ENCODE measurements at places on chromosomes 4 and X. TPM values are rescaled to one million over a fixed set of nuclear protein-coding genes. Genes with fewer than 3 reads are reported as not detected.

NDST4 gene
- not detected for total RNA-seq

LRBA gene
- total RNA-seq: 93.1 TPM

SPANXN4 gene
- not detected for total RNA-seq

BCAP31 gene
- total RNA-seq: 273 TPM

TENM3 gene
- 4.5 TPM for total RNA-seq

RAB33B gene
- total RNA-seq: 17.9 TPM

IL15 gene
- 20.1 TPM for total RNA-seq

ASB5 gene
- total RNA-seq: 0.50 TPM

FSTL5 gene
- total RNA-seq: 0.05 TPM

DNA sequence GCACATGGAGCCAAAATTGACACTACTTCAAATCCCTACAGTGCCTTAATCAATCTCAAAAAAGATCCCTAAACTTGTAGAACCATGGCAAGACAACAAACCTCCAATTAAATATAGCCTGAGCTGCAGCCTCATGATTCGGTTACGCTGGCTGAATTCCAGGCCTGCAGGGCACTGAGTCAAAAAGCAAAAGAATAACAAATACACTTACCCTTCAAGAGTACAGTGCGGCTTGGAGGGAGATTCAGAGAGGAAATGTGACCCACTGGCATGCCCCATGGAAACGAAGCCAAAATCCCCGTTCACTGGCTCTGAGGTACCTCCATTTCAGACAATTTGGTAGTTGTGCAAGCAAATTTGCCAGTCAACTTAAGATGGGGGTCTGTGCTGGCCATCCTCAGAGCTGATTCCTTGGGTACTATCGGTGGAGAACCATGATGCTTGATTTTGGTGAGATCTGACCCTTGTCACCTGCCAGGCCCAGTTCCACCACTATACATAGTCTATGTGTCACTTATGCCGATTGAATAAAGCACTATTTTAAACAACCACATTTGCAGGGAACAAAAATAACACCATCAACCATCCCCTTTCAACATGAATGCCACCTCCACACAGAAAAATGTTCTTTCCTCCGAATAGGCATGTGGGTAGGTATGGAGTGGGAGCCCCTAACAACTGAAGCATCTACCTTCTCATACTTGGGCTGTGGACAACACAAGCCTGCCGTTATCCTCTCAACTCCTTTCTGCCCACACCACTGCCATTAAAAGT is 2.1 kb downstream of the C4orf54 start:
- DNase-seq: peak; percentile 86

DNA sequence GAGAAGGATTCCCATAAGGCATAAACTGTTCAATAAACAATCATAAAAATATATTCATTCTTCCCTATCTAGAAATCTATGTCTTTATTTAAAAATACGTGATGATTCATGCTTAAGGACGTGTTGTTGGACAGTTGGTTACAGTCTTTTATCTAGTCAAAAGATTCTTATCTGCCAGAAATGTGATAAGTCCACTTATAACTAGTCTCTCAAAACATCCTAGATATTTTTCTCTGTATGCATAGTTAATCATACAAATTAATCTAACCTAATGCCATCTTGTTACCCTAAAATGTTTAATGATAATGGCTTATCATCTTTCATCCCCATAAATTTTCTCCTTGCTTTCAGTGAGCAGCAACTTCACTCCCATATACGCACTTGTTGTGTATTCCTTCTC is 89.0 kb downstream of the SLC39A8 start:
- DNase-seq: no peak

DNA sequence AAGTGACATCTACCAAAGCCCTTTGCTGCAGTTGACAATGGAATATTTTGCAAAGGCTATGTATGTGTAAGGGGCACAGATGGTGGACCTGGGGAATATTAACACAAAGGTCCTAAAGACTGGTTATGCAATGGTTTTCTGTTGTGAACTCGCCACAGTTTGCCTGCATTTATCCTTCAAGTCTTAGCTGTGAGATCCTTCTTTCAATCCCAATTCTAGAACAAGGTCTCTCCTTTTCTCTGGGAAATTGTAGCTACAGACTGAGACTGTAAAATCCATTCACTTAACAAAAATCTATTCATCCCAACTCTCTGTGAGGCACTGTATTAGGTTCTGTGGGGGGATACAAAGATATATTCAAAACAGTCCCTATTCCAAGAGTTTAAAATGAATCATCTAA is 250.4 kb downstream of the GPM6A start:
- DNase-seq: no peak

DNA sequence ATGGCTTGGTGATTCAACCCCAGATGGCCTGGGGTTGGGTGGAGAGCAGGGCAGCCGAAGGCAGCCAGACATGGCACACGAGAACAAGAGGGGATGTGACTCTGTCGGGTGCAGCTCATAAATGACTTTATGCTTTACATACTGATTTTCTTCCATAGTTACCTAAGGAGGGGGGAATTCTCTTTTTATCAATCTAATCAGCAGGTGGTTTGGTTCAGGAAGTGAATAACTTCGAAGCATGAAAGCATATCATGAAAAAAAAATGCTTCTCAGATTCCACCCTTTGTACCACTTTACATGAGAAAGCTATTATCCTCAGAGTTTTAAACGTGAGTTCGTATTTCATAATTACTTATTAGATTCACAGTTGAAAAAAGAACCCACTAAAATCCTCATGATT is 908.9 kb upstream of the LCORL start:
- DNase-seq: no peak

GRCh38 chr4:109957227-109957626 is 44.5 kb downstream of the EGF start:
- no peak for DNase-seq

- no peak for DNase-seq
These were observed 125.8 kb downstream of the FHDC1 start for GRCh38 chr4:153061971-153062370.

DNA sequence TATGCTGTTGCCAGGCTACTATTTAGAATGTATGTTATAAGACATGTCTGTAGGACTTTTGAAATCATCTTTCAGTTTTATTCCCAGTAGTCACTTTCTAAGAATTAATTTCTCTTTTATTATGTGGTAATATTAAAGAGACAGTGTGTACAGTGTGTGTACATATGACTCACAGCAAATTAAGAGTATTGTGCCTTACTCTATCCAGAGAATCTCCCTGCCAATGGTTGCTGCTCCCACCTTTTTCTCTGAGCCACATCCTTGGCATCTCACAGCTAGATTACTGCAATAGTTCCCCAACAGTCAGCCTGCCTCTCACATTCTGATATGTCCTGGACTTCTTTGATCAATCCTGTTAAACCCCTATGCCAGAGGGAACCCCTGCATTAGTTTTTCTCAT is 114.5 kb downstream of the ANXA5 start:
- no peak for DNase-seq

GRCh38 chr4:78424461-78424860 is 127.1 kb upstream of the ANXA3 start:
- peak; percentile 84 for DNase-seq

GRCh38 chr4:8211737-8212581 is 12.9 kb downstream of the SH3TC1 start:
- no peak for DNase-seq

DNA sequence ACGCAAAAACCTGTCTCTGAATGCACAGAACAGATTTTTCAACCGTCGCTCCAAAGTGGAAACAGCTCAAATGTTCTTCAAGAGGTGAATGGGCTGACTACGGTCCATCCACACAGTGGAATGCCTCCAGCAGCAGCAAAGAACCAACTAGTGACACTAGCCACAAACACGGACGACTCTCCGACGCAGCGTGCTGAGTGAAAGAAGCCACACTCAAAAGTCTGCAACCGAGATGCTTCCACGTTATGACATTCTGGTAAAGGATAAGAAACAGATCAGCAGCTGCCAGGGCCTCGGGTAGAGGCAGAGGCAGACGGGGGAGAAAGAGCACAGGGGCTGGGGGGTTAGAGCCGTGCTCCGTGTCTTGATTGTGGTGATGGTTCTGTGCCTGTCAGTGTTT is 125.2 kb downstream of the AFAP1 start:
- DNase-seq: no peak

GRCh38 chr4:94244087-94244828 is 36.6 kb downstream of the SMARCAD1 start:
- no peak for DNase-seq

DNA sequence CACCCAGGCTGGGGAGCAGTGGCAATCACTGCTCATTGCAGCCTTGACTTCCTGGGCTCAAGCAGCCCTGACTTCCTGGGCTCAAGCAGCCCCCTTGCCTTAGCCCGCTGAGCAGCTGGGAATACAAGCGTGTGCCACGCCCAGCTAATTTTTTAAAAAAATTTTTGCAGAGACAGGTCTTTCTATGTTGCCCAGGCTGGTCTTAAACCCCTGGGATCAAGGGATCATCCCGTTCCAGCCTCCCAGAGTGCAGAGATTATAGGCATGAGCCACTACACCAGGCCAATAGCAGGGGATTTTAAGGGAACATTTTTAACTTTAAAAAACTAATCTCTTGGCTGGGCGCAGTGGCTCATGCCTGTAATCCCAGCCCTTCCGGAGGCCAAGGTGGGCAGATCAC is 5.3 kb upstream of the SLC34A2 start:
- no peak for DNase-seq

DNA sequence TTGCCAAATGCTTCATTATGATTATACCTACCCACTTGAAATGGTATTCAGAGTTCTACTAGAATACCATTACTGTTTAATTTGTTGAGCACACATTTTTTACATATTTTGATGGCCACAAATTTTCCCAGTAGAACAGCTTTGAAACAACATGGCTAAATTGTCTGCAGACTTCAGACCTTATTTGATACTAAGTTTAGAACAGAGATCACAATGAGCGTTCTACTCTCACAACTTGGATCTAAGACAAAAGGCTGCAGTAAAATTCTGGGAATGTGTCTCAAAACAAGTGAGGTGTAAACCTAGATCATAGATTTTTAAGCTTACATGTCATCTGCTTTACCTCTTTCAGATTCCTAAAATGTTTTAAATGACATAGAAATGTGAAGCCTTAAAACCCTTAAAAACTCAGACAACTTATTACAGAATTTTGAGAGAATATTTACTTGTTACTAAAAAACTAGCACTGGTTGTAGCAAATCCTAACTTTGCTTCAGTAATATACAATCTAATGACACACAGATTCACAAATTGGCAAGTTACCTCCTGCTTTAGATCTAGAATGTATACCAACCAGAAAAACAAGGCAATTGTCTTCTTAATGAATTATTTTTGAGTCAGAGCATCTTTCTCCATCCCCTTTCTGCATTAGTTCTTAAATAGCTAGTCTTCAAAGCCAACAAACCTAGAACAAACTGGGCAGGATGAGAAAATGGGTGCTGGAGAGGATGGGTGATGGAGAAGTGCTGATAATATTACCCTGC is 243.3 kb downstream of the SLC7A11 start:
- peak; percentile 60 for DNase-seq

- DNase-seq: no peak
These were observed 1056.4 kb downstream of the ADGRL3 start for GRCh38 chr4:62256479-62256878.

- peak; percentile 18 for DNase-seq
These were observed 81.0 kb upstream of the ZDHHC15 start for GRCh38 chrX:75603833-75604232.

DNA sequence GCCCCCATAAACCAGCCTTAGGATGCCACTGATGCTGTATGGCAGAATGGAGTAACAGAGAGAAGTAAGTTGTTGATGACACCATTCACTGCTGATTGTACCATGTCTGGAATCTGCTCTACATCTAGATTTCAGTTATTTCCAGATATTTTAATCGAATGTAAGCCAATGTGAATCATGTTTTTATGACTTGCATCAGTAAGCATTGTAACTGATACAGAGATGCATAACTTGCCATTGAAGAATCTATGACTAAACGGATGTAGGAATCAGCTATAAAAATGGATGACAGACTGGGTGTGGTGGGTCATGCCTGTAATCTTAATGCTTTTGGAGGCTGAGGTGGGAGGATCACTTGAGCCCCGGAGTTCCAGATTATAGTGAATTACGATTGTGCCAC is 161.0 kb upstream of the GATB start:
- DNase-seq: no peak

DNA sequence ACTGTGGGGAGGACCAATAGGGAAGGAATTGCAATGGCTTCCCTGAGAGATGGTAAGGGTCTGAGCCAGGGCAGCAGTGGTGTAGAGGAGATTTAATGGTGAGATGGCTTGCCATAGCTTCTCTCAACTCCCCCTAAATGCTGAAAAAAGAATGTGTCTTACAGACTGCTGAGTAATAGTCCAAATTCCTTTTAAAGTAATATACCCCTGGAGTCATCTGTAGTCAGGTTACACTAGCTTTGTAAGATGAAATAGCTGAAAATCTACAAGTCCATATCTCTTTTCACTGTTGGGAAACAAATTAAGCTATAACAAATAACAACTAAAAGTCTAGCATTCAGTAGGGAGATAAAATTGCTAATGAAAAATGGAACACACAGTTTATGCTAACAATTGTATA is 33.5 kb downstream of the MAPK10 start:
- DNase-seq: no peak

DNA sequence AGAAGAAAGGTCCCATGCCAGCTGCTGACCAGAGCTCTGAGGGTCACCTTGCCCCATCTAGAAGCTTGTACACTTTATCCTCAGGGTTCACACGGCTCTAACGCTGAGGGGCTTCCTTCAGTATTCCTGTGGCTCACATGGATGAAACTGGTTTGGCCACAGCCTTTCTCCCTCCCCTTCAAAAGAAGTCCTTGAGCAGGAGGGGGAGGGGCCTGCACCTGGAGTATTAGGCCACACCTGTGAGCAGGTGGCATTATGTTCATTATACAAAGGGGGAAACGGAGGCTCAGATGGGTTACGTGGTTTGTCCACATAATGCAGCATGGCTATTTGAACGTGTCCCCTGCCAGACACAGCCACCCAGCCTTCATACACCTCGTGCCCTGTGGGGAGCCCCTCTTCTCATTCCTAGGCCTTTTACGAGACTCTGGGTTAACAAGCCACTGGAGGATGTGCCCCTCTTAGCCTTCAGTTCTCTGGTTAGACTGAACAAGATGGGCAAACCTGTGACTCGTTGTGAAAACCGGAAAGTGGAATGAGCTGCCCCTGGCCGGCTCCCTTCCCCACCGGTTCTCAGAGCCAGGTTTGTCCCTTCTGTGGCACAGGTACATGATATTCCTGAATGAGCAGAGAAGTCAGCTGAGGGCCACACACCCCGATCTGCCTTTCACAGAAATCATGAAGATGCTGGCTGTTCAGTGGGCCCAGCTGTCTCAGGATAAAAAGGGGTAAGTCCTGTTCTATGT is 27.2 kb upstream of the JAKMIP1 start:
- no peak for DNase-seq

Data from renal cortical epithelial cell (primary cell).